ENCODE measurements at places on chromosomes 16 and 17.

- DNase-seq = no peak
Observed at GRCh38 chr17:65025297-65025696, 31.2 kb downstream of the GNA13 start.

DNA sequence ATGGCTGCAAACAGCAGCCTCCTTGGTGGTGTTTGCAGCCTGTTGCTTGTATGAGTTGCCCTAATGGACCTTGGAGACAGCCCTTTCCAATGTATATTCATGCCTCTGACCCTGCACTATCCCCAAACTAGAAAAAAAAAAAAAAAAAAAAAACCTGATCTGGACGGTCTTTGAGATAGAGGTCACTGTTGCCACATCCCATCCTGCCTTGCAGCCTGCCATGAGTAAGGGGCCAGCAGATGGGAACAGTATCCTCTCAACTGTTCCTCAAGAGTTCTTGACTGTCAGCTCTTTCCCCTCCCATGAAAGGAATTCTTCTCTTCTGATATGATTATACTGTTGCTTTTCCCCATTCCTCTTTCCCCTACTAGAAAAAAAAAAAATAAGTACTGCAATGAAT is 152.4 kb downstream of the SSH2 start:
- no peak for DNase-seq

DNA sequence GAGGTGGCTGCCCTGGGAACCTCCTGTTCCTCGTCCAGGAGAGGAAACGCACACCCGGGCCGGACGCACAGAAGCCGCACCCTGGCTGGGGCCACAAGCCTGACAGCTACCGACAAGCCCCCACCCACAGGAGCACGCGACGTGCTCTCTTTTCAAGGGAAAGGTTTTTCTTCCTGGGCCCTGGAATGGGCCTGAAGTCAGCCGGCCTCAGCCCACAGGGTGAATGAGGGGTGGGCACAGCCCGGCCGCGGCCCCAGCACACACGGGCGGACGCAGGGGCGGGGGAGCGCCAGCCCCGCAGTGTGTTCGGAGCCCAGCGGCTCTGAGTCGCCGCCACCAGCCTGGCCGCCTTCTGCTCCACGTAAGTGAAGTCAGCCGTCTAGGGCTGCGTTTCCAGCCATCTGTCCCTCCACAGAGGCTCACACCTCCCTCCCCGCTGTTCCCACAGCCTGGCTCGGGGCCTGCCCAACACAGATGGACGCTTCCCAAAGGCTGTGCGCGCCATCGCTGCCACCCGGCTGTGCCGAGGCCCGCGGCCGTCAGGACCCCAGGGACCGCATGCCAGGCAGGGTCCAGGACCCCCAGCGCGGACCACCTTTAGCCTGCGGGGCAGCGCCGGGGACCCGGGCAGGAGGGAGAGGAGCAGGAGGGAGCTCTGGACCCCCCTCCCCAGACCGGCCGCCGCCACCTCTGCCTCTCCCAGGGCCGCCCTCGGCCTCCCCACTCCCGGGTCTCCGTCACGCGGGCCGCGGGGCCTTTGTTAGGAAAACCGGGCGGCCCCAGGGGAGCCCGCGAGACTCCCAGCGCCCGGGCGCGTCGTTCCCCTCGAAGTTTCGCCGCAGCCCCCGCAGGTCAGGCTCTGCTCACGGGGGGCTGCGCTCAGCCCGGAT is 36.8 kb downstream of the CBFA2T3 start:
- no peak for DNase-seq

DNA sequence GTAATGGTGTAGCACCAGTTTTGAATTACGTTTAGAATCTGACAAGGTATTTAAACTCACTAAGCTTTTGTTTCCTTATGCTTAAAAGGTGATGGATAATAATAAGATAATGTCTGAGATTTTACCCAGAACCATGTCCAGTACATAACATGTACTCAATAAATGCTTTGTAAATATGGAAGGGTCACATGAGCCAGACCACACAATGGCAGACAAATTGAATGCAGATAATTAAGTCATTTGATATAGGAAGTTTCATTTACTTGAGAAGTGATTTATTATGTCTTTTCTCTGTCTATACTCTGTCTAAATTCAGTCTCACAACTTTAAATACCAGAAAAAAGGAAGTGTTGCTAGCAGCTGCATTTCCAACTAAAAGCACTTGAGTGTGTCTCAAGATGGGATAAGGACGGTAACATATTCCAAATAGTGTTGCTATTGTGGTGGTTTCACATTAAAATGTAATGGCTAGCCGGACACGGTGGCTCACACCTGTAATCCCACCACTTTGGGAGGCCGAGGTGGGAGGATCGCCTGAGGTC is 52.5 kb upstream of the DHX40 start:
- no peak for DNase-seq

GRCh38 chr16:12256921-12257320 is 280.4 kb downstream of the SNX29 start:
- no peak for DNase-seq

DNA sequence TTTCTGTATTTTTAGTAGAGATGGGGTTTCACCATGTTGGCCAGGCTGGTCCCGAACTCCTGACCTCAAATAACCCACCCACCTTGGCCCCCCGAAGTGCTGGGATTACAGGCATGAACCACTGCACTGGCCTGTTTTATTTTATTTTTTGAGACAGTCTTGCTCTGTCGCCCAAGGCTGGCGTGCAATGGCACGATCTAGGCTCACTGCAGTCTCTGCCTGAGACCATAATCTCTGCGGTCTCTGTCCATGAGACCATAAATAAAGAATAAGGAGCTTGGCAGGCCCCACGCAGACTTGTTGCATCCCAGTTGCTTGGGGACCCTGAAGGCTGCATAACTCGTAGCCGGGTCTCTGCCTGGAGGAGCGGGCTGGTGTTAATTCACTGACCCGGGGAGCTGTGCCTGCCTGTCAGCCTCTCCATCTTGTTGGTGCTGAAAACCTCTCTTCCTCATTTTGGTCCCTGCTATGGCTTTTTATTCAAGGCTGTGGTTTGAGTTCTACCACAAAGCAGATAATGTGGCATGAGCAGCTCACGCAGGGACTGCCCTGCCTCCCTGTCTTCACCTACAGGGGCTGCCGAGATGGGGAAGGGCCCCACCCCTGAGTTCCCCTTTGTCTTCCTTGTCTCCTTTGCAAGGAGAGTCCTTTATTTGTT is 82.1 kb downstream of the MSI2 start:
- no peak for DNase-seq

- DNase-seq = no peak
Observed at GRCh38 chr17:73956169-73956568, 247.3 kb upstream of the RPL38 start.

GRCh38 chr16:4067262-4068001 is 48.8 kb downstream of the ADCY9 start:
- DNase-seq = no peak

GRCh38 chr17:43576563-43577229 is 30.6 kb upstream of the ETV4 start:
- DNase-seq = peak; percentile 28

Data from activated naive CD8-positive, alpha-beta T cell treated with anti-CD3 and anti-CD28 coated beads, Interleukin-2, amount 50 U/mL, for 16 hours (primary cell).